Activated naive CD8-positive, alpha-beta T cell treated with anti-CD3 and anti-CD28 coated beads, Interleukin-2, amount 50 U/mL, for 24 hours (primary cell): ENCODE measurements at places on chromosomes 16 and 17.

GRCh38 chr16:31352376-31353115, 2.4 kb upstream of the ITGAX start:
- H3K27ac ChIP-seq: peak overlapping the region; percentile 63
- H3K36me3 ChIP-seq: no peaks in the 10 kb centered on the region
- peaks cover 64% of the 10 kb centered on the region for H3K4me1 ChIP-seq
- DNase-seq: no peak
- H3K4me3 ChIP-seq: peak overlapping the region; percentile 27

- H3K27ac ChIP-seq: peak overlapping the region; percentile 69
- H3K4me3 ChIP-seq: peak overlapping the region; percentile 29
- no peak for DNase-seq
- no peaks in the 10 kb centered on the region for H3K27me3 ChIP-seq
- H3K36me3 ChIP-seq: no peaks in the 10 kb centered on the region
Observed at GRCh38 chr17:63419949-63420867, 25.9 kb downstream of the CYB561 start.

DNA sequence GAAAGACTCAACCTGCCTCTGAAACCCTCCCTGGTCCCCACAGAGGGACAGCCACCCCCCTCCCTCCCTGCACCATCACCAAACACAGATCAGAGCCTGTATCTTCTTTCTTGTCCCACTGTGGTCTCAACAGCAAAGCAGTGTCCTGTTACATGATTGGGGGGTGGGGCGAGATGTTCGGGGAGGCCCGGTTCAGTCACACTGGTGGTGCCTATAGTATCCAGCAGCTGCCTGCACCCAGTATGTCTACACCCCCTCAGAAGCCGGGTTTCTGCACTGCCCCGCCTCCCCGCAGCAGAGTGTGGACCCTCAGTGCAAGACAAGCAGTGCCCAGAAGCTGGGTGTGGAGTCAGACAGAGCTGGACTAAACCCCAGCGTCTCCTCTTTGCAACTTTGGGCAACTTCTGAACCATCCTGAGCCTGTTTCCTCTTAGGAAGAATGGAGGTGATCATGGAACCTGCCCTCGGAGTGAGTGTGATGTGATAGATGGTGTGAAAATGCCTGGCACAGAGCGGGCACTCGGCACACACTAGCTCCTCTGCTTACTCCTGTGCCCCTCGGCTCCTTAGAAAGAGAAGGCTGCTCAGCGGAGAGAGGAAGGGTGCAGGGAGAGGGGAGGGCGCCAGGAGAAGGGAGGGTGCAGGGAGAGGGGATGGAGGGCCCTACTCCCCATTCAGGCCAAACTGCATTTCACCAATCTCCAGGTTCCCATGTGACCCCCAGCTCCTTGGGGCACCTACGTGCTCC, 84.0 kb upstream of the TNRC6C start:
- peaks cover 16% of the 10 kb centered on the region for H3K36me3 ChIP-seq
- no peak overlapping the region for H3K27ac ChIP-seq
- H3K27me3 ChIP-seq: peaks cover 2% of the 10 kb centered on the region
- no peak overlapping the region for H3K4me3 ChIP-seq
- no peak for DNase-seq
- H3K4me1 ChIP-seq: peaks cover 59% of the 10 kb centered on the region

GRCh38 chr16:80019395-80019794, 418.9 kb upstream of the MAF start:
- DNase-seq: no peak
- H3K4me3 ChIP-seq: no peak overlapping the region
- no peaks in the 10 kb centered on the region for H3K36me3 ChIP-seq
- H3K27me3 ChIP-seq: no peaks in the 10 kb centered on the region

GRCh38 chr17:76801706-76802105, 63.8 kb downstream of the MFSD11 start:
- H3K27me3 ChIP-seq: no peaks in the 10 kb centered on the region
- no peak overlapping the region for H3K27ac ChIP-seq
- no peak for DNase-seq
- no peaks in the 10 kb centered on the region for H3K36me3 ChIP-seq

DNA sequence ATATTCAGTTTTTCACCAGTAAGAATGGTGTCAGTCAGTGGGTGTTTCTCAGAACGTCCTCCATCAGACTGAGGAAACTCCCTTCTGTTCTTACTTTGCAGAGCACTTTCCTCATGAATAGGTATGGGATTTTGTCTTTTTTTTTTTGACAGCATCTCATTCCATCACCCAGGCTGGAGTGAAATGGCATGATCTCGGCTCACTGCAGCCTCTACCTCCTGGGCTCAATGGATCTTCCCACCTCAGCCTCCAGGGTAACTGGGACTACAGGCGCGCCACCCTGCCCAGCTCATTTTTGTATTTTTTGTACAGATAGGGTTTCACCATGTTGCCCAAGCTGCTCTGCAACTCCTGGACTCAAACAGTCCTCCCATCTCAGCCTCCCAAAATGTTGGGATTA, 130.3 kb downstream of the ZNF778 start:
- no peak for DNase-seq
- H3K4me1 ChIP-seq: peaks cover 91% of the 10 kb centered on the region
- H3K27me3 ChIP-seq: no peaks in the 10 kb centered on the region
- H3K4me3 ChIP-seq: peak overlapping the region; percentile 32
- H3K36me3 ChIP-seq: peaks cover 19% of the 10 kb centered on the region

- H3K27me3 ChIP-seq: peaks cover 61% of the 10 kb centered on the region
- H3K4me3 ChIP-seq: no peak overlapping the region
- peaks cover 10% of the 10 kb centered on the region for H3K4me1 ChIP-seq
- no peak overlapping the region for H3K27ac ChIP-seq
Observed at GRCh38 chr17:50566886-50567285, 6.4 kb downstream of the CACNA1G start.

DNA sequence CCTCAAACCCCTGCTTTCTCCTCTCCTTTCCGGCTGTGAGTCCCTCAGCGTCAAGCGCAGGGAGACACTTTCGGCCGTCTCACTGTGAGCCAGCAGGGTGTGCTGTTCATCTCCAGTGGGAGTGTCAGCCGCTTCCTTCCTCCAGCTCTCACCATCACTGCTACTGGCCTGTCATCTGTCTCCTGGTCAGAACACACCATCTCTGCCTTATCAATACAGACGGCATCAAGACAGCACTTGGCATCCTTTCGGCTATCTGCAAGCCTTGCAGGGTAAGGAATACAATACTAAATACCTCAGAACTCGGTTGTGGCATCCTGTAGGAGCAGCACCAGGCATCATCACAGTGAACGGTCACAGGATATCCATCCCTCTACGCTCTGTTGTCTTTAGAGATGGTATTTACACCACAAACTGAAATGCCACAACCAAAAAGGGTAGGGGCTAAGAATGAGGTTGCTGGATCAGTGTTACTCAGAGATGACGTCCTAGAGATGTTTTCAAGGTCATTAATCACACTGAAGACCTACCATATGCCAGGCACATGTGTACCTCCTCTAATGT, 20.7 kb upstream of the CMTM4 start:
- peaks cover 2% of the 10 kb centered on the region for H3K27me3 ChIP-seq
- H3K27ac ChIP-seq: no peak overlapping the region
- H3K4me1 ChIP-seq: no peaks in the 10 kb centered on the region

DNA sequence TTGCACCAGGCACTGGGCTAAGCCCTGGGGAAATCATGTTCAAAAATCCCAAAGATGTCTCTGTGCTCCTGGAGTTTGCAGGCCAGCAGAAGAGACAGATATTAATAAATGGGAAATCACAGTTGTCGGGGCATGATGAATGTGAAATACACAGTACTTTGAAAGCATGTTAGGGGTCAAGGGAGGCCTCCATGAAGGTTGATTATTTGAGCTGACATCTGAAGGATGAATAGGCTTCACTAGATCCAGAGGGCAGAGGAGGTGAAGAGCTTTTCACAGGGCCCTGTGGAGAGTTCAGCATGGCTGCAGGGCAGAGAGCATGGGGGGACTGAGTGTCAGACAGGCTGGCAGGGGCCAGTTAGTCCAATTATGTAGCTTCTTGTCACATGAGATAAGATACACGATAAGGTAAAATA, 2.6 kb downstream of the ANKRD40CL start:
- H3K36me3 ChIP-seq: no peaks in the 10 kb centered on the region
- no peak for DNase-seq
- H3K4me3 ChIP-seq: no peak overlapping the region
- peaks cover 8% of the 10 kb centered on the region for H3K4me1 ChIP-seq

GRCh38 chr16:89017543-89018281, 40.7 kb upstream of the CBFA2T3 start:
- H3K4me1 ChIP-seq: peaks cover 7% of the 10 kb centered on the region
- no peaks in the 10 kb centered on the region for H3K36me3 ChIP-seq

DNA sequence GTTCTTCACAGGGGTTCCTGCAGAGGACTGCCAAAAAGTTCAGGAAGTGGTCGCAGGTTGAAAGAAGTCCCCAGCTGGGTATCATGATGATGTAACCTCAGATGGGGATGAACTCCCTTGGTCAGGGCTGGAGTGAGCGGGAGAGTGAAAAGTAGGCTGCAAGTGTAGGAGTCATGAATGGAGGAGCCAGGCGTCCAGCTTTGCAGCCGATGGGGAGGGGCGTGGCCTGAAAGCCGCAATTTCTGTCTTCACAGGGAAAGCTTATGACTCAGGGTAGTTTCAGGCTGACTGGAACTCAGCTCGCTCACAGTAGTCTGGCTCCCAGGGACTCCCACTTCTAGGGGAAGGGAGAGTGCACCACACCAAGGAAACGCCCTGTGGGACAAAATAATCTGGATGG, 70.0 kb upstream of the HS3ST3A1 start:
- H3K27ac ChIP-seq: no peak overlapping the region
- H3K4me1 ChIP-seq: no peaks in the 10 kb centered on the region
- H3K4me3 ChIP-seq: no peak overlapping the region
- DNase-seq: peak; percentile 4

GRCh38 chr17:4588391-4588790, 4.1 kb downstream of the SMTNL2 start:
- H3K27me3 ChIP-seq: peaks cover 25% of the 10 kb centered on the region
- peaks cover 7% of the 10 kb centered on the region for H3K4me1 ChIP-seq
